GF-D8 (cell line): ENCODE measurements at places on chromosomes 2 and 18.

GRCh38 chr2:149329068-149329467 lies 1.3 kb upstream of the LYPD6 start:
- DNase-seq: no peak

- no peak for DNase-seq
These were observed 47.3 kb upstream of the C1D start for GRCh38 chr2:68110102-68110501.

DNA sequence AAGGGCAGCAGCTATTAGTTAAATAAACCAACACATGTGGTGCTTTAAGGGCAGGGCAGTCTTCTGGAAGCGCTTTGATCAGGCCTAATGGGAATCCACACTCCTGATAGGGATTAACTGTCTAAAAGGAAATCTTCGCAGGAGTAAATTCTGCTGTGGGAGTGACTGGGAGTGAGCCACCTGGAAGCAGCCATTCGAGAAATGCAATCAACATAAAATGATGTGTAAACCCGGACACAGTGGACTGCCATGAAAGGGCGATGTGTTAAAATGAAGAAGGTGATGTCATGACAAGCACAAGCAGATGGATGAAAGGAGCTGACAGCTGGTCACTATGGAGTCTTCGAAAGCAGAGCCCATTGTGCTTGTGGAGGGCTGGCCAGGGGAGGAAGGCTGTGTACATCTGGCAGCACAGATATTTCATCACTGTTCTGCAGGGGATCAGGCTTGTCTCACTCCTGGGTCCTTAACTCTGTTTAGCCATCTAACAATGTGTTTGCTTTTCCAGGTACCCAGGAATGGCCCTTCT lies 24.8 kb upstream of the GALNT14 start:
- DNase-seq: no peak

DNA sequence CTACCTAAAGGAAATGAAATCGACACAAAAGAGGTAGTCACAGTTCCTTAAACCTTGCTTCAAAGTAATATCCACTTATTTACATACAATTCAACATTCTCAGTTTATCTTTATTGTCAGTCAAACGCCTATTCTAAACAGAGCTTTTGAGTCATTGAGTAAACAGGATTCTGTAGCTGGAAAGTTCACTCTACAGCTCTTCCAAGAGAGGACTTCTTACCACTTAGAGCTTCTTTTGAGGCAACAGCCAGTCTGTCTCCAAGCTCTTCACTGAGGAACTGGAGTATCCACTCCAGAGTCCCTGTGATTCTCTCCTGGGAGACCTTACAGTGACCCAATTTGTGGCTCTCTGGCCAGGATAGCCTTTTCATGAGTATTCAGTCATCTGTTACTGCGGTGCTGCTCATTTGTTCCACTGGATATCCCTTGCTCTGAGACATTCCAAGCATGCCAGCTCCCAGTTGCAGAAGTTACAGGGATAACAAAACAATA lies 210.9 kb upstream of the OSR1 start:
- DNase-seq: no peak

DNA sequence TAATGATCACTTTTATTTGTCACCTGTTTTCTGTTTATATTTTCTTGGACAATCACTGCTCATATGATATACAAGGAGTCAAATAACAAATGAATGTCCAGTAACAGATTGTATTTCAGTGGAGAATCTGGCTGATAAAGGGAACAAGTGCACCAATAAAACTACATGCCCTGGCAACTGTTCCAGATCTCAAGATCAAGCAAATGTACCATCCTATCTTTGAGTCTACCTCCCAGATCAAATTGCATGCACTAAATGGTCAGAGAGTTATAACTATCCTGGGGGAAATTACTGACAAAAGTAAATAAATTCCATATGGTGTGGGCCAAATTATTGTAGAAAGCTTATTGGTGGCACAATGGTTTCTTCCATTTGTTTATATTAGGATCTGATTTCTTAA lies 452.8 kb downstream of the MBD2 start:
- DNase-seq: no peak

- DNase-seq: no peak
These were observed 16.6 kb downstream of the EN1 start for GRCh38 chr2:118830881-118831280.

GRCh38 chr18:64936671-64937070 lies 787.8 kb upstream of the LINC00305 start:
- DNase-seq: no peak

- DNase-seq: no peak
These were observed 40.7 kb upstream of the UPP2 start for GRCh38 chr2:158060835-158061435.

GRCh38 chr2:177076636-177077179 lies 135.9 kb upstream of the HNRNPA3 start:
- DNase-seq: no peak
